Sigmoid colon (tissue), 7 donors: ENCODE measurements at places on chromosomes 11 and 22. TPM values are rescaled to one million over a fixed set of nuclear protein-coding genes. Genes with fewer than 3 reads are reported as not detected.

- H3K4me1 ChIP-seq, result no peaks in the 10 kb centered on the region
- no peak for DNase-seq
- H3K27me3 ChIP-seq, result no peaks in the 10 kb centered on the region
- no peak overlapping the region for H3K27ac ChIP-seq
Measured at GRCh38 chr11:33988586-33989370, 62.8 kb upstream of the CAPRIN1 start.

DNA sequence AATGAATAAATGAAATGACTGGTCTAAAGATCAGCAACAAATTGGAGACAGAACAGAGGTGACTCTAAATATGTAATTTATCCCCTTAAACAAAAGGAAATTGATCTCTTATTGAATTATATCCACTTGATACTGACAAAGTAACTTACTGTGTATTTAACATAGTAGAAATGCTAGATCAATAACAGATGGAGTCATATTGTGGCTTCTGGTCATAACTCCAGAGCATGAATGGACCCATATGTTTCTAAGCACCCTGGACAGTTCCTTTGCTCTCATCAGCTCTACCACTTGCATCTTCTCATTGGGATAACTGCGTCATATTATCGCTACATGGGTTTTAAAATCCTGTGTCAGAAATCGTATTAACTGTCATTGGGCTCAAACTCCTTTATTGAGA lies 222.3 kb downstream of the ETS1 start:
- no peak overlapping the region for H3K4me3 ChIP-seq
- no peak for DNase-seq
- no peak overlapping the region for H3K27ac ChIP-seq
- H3K36me3 ChIP-seq, result no peaks in the 10 kb centered on the region
- H3K4me1 ChIP-seq, result peaks cover 11% of the 10 kb centered on the region

GRCh38 chr22:47394504-47395440 lies 632.3 kb downstream of the TBC1D22A start:
- no peak for DNase-seq
- H3K4me1 ChIP-seq, result no peaks in the 10 kb centered on the region
- H3K36me3 ChIP-seq, result no peaks in the 10 kb centered on the region

GRCh38 chr22:30803679-30804078 lies 109.0 kb downstream of the OSBP2 start:
- no peak overlapping the region for H3K4me3 ChIP-seq
- no peak overlapping the region for H3K27ac ChIP-seq

Gene MUC5B
- total RNA-seq, result 0.83 TPM

DNA sequence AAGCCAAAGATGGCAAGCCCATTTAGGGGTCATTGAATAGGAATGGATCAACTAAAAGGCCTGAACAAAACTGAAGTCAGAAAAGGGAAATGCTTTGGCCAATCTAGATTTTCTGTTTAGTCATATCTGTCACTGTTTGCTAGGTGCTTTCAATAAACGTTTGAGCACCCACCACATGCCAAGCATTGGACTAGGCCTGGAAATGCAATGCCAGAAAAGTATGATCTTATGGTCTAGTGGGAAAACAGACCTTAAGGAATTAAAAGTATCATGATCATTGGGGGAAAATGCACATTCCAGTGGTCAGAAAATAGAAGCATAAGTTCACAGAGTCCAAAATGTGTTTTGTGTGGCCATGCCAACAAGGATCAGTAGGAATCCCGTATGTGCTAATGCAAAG lies 76.8 kb upstream of the BIRC3 start:
- no peak for DNase-seq
- no peak overlapping the region for H3K4me3 ChIP-seq
- no peaks in the 10 kb centered on the region for H3K36me3 ChIP-seq
- peaks cover 4% of the 10 kb centered on the region for H3K4me1 ChIP-seq

Gene DENND6B
- 2.1 TPM for total RNA-seq

Gene GGTLC3
- not detected for total RNA-seq

Gene TIMP3
- total RNA-seq, result 120 TPM

DNA sequence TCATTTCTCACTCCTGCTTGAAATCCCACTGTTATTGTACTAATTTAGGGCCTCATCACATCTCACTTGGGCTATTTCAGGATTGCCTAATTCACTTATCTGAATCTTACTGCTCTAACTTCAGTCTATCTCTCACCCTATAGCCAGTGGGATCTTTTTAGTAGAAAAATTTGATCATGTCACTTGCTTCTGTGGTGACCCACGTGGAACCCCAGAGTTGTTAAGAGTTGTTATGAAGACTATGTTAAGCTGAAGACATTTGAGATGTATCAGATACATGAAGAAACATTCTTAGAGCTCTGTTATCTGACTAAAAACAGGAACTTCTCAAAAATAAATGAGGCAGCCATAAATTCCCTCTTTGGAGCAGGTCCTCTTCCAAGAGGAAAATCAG lies 1375.6 kb upstream of the TENM4 start:
- H3K4me3 ChIP-seq, result no peak overlapping the region
- H3K36me3 ChIP-seq, result no peaks in the 10 kb centered on the region
- no peak for DNase-seq
- no peak overlapping the region for H3K27ac ChIP-seq

Gene OTOG
- total RNA-seq, result not detected

Gene TPBGL
- not detected for total RNA-seq

GRCh38 chr22:34972191-34972897 lies 93.6 kb upstream of the ISX start:
- H3K4me3 ChIP-seq, result no peak overlapping the region
- H3K36me3 ChIP-seq, result no peaks in the 10 kb centered on the region
- DNase-seq, result no peak
- H3K27ac ChIP-seq, result no peak overlapping the region

GRCh38 chr11:90775567-90776165 lies 552.8 kb upstream of the CHORDC1 start:
- H3K4me1 ChIP-seq, result no peaks in the 10 kb centered on the region
- H3K27ac ChIP-seq, result no peak overlapping the region
- H3K4me3 ChIP-seq, result no peak overlapping the region
- H3K27me3 ChIP-seq, result no peaks in the 10 kb centered on the region
- DNase-seq, result no peak
- H3K36me3 ChIP-seq, result no peaks in the 10 kb centered on the region

GRCh38 chr11:70424765-70425344 lies 26.5 kb downstream of the CTTN start:
- no peak overlapping the region for H3K27ac ChIP-seq
- H3K27me3 ChIP-seq, result no peaks in the 10 kb centered on the region
- no peak for DNase-seq
- H3K36me3 ChIP-seq, result peaks cover 46% of the 10 kb centered on the region
- no peak overlapping the region for H3K4me3 ChIP-seq

- no peaks in the 10 kb centered on the region for H3K27me3 ChIP-seq
- H3K4me3 ChIP-seq, result no peak overlapping the region
- H3K36me3 ChIP-seq, result peaks cover 34% of the 10 kb centered on the region
- peak; percentile 62 for DNase-seq
- H3K4me1 ChIP-seq, result no peaks in the 10 kb centered on the region
Measured at GRCh38 chr22:19911540-19912270, 29.9 kb upstream of the COMT start.

DNA sequence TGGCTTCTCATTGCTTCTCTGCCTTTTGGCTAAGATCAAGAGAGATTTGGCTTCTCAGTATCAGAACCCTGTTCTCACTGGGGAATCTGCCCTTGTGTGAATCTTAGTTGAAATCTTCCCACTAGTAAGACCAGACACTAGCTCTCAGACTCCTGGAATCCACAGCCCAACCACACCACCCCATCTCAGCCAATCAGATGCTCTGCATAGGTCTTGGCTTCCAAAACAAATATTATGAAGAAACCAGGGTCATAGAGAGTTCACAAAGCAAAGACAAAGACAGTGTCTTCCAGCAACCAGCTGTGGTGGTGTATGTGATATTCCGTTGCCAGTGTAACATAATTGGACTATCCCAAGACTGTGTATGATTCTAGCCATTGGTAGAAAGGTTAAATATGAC lies 5.4 kb downstream of the OR8B12 start:
- DNase-seq, result no peak
- H3K4me1 ChIP-seq, result no peaks in the 10 kb centered on the region
- H3K27ac ChIP-seq, result no peak overlapping the region
- H3K27me3 ChIP-seq, result no peaks in the 10 kb centered on the region

DNA sequence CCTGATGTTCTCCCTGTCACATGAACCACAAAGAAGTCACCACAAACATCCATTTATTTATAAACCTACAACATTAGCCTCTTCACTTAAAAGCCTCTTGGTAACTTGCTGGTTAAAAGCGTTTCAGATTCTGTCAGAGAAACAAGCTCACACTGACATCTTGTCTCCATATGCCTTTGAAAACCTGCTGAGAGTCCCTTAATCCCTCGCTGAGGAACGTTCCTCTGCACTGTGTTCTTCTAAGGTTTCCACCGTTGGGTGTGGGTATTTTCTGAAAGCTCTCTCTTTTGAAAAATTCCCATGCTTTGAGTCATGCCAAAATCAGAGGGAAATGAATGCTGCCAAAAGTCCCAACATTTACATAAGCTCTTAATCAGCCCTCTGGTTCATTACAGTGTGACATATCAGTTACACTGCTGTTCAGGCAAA lies 149.8 kb downstream of the CCDC34 start:
- H3K36me3 ChIP-seq, result no peaks in the 10 kb centered on the region
- no peaks in the 10 kb centered on the region for H3K27me3 ChIP-seq
- no peak overlapping the region for H3K4me3 ChIP-seq
- peaks cover 50% of the 10 kb centered on the region for H3K4me1 ChIP-seq
- no peak for DNase-seq

Gene SMTNL1
- not detected for total RNA-seq

- no peaks in the 10 kb centered on the region for H3K27me3 ChIP-seq
- no peaks in the 10 kb centered on the region for H3K36me3 ChIP-seq
- H3K4me3 ChIP-seq, result no peak overlapping the region
- DNase-seq, result no peak
- H3K4me1 ChIP-seq, result no peaks in the 10 kb centered on the region
- H3K27ac ChIP-seq, result peak overlapping the region; percentile 67
Measured at GRCh38 chr11:120709808-120710207, 198.3 kb downstream of the GRIK4 start.

GRCh38 chr11:47848700-47849155 lies 578 bp upstream of the NUP160 start:
- peak overlapping the region; percentile 89 for H3K27ac ChIP-seq
- H3K4me1 ChIP-seq, result peaks cover 29% of the 10 kb centered on the region
- peak overlapping the region; percentile 82 for H3K4me3 ChIP-seq
- no peaks in the 10 kb centered on the region for H3K27me3 ChIP-seq
- H3K36me3 ChIP-seq, result no peaks in the 10 kb centered on the region

Gene OR8A1
- total RNA-seq, result not detected

GRCh38 chr22:23192558-23192957 lies 12.2 kb downstream of the BCR start:
- H3K27me3 ChIP-seq, result no peaks in the 10 kb centered on the region
- H3K27ac ChIP-seq, result no peak overlapping the region
- no peaks in the 10 kb centered on the region for H3K36me3 ChIP-seq
- no peak overlapping the region for H3K4me3 ChIP-seq
- no peak for DNase-seq

Gene DLG2
- total RNA-seq, result 25.8 TPM

DNA sequence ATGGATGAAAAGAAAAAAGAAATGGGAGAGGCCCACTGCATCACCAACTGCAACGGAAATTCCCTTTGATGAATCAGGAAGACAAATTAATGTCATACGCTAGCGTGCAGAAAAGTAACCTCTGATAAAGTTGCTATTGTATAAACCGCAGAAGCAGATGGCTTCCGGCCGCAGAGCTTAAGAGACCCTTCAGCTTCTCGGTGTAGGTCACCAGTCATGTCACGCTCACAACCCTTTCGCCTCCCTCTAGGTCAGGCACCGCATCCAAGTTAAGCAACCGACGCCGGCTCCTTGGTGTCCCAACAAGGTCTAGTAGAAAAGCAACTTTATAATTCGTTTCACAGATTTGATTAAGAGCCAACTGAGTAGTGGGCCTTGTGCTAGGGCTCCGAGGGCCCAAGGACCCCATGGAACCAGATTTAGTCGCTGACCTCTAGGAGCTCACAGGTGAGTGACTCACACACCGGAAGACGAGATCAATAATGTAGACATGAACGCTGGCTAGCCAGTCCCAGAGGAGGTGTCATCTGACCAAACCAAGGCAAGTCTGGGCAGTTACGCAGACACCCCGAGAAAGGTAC lies 1.2 kb upstream of the ZFP91 start:
- H3K36me3 ChIP-seq, result no peaks in the 10 kb centered on the region
- H3K4me3 ChIP-seq, result peak overlapping the region; percentile 99
- H3K27ac ChIP-seq, result peak overlapping the region; percentile 100
- peaks cover 66% of the 10 kb centered on the region for H3K4me1 ChIP-seq
- DNase-seq, result peak; percentile 87

Gene RCE1
- total RNA-seq, result 9.8 TPM

Gene OR10A4
- not detected for total RNA-seq

Gene CHRDL2
- 19.5 TPM for total RNA-seq
